HFFc6 (cell line): ENCODE measurements at places on chromosomes 1 and 21.

DNA sequence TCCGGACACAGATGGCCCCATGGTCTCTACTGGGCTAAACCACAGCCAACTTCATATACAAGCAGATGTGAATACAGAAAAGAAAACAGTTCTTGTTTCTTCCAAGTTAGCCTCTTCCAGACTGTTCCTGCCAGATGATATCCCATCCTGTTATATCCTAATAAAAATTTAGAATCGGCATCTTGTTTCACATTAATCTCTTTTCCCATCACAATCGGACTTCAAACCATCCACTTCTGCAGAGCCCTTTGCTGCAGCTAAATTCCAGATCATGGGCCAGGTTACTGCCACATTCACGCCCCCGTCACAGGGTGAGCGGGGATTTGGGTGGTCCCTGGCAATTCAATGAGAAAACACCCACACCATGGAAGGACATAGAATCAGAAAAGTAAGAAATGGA lies 57.2 kb downstream of the NPHP4 start:
- no peak for DNase-seq
- H3K4me3 ChIP-seq: no peak overlapping the region
- H3K27me3 ChIP-seq: peaks cover 2% of the 10 kb centered on the region
- peaks cover 11% of the 10 kb centered on the region; the same call in 1 of the 2 replicates for H3K36me3 ChIP-seq
- H3K27ac ChIP-seq: no peak overlapping the region

- H3K27ac ChIP-seq: no peak overlapping the region
- no peaks in the 10 kb centered on the region for H3K4me1 ChIP-seq
- no peaks in the 10 kb centered on the region for H3K27me3 ChIP-seq
- no peak overlapping the region for H3K4me3 ChIP-seq
- DNase-seq: no peak
These were observed 597.6 kb upstream of the PRMT6 start for GRCh38 chr1:106458866-106459265.

GRCh38 chr1:107622966-107623365 lies 342.0 kb downstream of the VAV3 start:
- H3K36me3 ChIP-seq: no peaks in the 10 kb centered on the region
- no peak overlapping the region for H3K4me3 ChIP-seq
- H3K4me1 ChIP-seq: no peaks in the 10 kb centered on the region
- DNase-seq: no peak

DNA sequence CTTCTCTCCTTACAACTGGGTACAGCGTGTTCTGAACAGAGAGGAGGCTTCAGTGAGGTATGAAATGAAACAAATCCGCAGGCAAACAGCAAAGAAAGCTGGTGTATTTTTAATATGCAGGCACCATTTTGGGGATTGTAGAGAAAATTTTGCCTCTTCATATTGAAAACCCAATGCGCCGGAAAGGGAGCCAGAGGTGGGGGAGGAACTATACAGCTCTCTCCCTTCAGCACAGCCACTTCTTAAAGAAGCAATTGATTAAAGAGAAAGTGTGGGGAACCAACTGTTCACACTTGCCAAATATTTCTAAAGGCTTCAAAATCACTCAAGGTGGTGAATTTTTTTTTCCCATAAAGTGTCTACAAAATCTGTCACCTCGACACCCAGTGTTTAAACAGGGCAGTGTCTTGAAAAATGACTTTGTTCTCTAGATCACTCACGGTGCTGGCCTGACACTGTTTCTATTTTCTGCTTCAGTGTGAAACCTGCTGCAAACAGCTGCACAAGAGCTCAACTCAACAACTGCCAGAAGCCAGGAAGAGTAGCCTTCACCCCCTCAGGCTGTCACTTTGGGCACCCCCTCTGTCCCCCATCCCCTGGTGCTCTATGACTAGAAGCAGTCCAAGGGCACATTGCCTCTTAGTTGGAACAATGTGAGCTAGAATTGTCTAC lies 123.8 kb upstream of the CTTNBP2NL start:
- H3K4me3 ChIP-seq: no peak overlapping the region
- no peaks in the 10 kb centered on the region for H3K4me1 ChIP-seq
- H3K36me3 ChIP-seq: peaks cover 5% of the 10 kb centered on the region; the same call in 1 of the 2 replicates
- H3K27ac ChIP-seq: no peak overlapping the region

DNA sequence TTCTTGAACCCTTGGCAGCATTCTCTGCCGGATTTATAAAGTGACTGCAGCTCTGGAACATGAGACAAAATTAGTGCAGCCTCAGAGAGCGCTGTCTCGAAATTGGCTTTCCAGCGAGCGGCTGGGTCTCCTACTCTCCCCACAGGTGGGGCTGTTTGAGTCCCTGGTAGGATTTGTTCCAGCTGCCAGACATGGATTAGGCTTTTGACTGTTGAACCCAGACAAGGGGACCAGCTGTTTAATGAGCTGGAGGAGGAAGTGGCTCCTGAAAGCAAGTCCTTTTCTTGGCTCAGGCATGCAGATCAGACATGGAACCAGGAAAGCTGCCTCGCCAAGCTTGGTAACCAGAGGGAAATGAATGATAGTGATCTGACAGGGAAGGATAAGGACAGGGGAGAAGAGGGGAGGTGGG lies 69.6 kb downstream of the UBIAD1 start:
- H3K4me1 ChIP-seq: no peaks in the 10 kb centered on the region
- no peak overlapping the region for H3K27ac ChIP-seq

- H3K27ac ChIP-seq: no peak overlapping the region
- peaks cover 25% of the 10 kb centered on the region for H3K4me1 ChIP-seq
- no peak overlapping the region for H3K4me3 ChIP-seq
- DNase-seq: no peak
- no peaks in the 10 kb centered on the region; the same call in 1 of the 2 replicates for H3K36me3 ChIP-seq
These were observed 6.8 kb upstream of the C1orf210 start for GRCh38 chr1:43292216-43292615.

DNA sequence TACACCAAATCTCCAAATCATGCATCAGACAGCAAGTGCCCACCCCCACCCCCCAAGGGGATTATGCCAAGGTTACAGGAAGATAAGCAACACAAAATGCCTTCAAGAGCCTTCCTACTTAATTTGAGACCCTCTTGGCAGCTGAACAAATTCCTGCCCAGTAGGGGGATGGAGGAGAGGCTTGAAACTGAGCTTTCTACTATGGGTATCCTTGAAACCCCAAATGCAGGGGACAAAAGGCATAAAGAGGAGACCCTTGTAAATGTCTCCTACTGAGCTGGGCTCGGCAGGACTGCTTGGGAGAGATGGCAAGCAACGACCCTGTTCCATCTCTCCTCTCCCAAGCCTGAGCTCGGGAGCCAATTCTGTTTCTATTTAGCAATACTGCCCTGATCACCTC lies 3.5 kb downstream of the SLC41A1 start:
- peaks cover 4% of the 10 kb centered on the region for H3K27me3 ChIP-seq
- DNase-seq: no peak
- H3K27ac ChIP-seq: no peak overlapping the region
- H3K4me1 ChIP-seq: peaks cover 48% of the 10 kb centered on the region
- peaks cover 15% of the 10 kb centered on the region for H3K36me3 ChIP-seq
- H3K4me3 ChIP-seq: no peak overlapping the region

DNA sequence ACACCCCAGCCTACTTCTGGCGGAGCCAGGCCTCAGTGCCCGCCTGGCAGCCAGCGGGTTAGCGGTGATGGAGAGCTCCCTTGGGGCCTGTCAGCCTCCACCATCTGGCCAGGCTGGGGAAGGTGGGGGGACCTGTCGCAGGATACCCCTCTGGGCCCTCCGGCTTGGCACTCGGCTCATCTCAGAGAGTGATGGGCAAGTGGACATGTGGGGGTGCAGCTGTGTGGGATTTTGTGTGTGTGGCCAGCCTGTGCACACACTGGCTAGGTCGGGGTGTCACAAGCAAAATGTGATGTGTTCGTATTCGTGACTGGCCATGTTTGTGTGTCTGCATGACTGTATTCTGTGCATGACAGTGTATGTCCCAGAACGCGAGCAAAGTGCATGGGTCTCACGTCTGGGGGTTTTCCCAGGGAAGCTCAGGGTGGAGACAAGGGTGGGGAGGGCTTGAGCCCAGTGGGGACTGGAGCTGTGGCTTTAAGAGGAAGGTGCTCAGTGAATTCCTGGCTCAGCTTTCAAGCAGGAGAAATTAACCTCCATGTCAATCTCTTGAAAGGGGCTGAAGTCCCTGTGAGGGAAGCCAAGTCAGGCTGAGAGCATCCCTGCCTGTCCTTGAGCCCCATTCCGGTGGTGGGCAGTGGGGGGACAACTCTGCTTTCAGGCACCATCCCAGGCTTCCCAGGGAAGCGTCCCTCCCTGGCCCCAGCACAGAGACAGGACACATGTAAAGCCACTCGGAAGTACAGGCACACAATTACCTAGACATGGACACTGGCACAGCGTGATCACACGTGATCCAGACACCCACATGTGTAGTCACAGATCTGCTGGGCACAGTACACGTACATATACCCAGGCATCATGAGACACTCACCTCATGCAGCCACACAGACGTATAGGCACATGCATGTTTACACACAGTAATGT lies 21.1 kb upstream of the ADGRB2 start:
- H3K4me3 ChIP-seq: no peak overlapping the region
- no peaks in the 10 kb centered on the region for H3K27me3 ChIP-seq
- peaks cover 20% of the 10 kb centered on the region for H3K4me1 ChIP-seq

DNA sequence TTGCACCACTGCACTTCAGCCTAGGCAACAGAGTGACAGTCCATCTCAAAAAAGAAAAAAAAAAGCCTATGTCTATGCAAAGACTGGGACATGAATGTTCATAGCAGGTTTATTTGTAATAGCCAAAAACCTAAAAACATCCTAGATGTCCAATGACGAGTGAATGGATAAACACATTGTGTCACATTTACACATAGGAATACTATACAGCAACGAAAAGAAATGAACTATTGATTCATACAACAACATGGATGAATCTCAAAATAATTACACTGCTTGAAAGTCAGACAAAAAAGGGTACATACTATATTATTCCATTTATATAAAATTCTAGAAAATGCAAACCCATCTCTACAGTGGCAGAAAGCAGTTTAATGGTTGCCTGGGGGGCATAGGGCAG lies 7.9 kb downstream of the STYXL2 start:
- no peak overlapping the region for H3K4me3 ChIP-seq
- DNase-seq: no peak
- H3K27me3 ChIP-seq: peaks cover 14% of the 10 kb centered on the region
- no peaks in the 10 kb centered on the region for H3K36me3 ChIP-seq

- no peaks in the 10 kb centered on the region for H3K4me1 ChIP-seq
- no peak for DNase-seq
- no peak overlapping the region for H3K27ac ChIP-seq
These were observed 79.2 kb downstream of the SCCPDH start for GRCh38 chr1:246803373-246803772.
